ENCODE measurements at places on chromosomes 5 and 9. TPM values are rescaled to one million over a fixed set of nuclear protein-coding genes. Genes with fewer than 3 reads are reported as not detected.

Gene SUSD3
- total RNA-seq: 44.3 TPM

GRCh38 chr9:73558471-73558870 is 406.8 kb downstream of the ANXA1 start:
- H3K36me3 ChIP-seq: no peaks in the 10 kb centered on the region
- no peaks in the 10 kb centered on the region for H3K27me3 ChIP-seq

DNA sequence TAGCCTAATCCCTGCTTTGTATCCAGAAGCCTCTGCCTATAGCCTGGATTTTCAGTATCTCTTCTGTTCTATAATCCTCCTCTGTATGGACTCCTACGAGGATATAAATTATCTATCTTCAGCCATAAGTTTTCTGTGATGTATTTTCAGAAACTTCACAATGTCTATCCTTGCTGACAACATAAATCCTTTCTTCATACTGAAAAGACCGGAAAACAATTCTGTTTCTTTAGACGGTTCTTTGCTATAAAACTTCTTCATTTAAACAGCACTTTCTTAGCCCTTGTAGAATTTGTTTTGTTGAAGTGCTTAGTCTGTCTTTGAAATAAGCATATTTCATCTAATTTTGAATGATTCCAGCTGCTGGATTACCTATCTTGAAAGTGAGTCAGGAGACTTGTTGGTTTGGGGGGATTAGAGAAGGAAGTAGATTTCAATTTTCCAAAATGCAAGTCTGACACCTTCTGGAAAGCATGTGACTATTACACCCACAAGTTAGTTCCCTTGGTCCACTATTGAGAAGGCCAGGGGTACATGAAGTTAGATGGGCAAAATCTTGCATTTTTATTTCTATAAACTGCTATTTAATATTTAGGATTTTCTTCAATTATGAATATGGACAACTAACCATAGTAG is 96.3 kb upstream of the RANBP3L start:
- H3K27ac ChIP-seq: no peak overlapping the region
- no peak for DNase-seq
- H3K36me3 ChIP-seq: no peaks in the 10 kb centered on the region
- no peaks in the 10 kb centered on the region for H3K27me3 ChIP-seq
- no peaks in the 10 kb centered on the region for H3K4me1 ChIP-seq
- H3K4me3 ChIP-seq: no peak overlapping the region

DNA sequence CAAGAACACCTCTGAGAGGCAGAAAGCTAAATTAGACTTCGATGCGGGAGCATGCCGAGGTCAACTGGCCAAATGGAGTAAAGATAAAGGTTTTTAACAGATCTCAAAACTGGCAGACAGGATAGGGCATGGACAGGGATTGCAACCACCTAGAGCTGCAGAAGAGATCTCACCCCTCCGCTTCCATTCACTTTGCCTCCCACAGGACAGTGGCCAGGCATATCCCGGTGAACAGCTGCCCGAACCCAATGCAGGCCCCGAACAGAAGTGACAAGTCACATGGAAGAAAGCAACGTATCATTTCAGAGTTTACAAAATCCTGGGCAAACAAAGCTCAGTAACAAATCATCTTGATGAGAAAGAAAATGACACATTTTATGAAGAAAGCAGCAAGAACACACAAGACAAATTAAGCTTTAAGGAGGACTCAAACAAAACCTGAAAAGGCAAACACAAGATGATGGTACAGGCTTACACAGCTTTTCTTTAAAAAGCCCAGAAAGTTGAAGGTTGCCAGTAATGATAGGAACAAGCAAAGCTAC is 18.4 kb downstream of the RNF130 start:
- no peaks in the 10 kb centered on the region for H3K36me3 ChIP-seq
- DNase-seq: no peak
- peaks cover 3% of the 10 kb centered on the region for H3K4me1 ChIP-seq
- no peak overlapping the region for H3K4me3 ChIP-seq
- H3K27me3 ChIP-seq: no peaks in the 10 kb centered on the region

DNA sequence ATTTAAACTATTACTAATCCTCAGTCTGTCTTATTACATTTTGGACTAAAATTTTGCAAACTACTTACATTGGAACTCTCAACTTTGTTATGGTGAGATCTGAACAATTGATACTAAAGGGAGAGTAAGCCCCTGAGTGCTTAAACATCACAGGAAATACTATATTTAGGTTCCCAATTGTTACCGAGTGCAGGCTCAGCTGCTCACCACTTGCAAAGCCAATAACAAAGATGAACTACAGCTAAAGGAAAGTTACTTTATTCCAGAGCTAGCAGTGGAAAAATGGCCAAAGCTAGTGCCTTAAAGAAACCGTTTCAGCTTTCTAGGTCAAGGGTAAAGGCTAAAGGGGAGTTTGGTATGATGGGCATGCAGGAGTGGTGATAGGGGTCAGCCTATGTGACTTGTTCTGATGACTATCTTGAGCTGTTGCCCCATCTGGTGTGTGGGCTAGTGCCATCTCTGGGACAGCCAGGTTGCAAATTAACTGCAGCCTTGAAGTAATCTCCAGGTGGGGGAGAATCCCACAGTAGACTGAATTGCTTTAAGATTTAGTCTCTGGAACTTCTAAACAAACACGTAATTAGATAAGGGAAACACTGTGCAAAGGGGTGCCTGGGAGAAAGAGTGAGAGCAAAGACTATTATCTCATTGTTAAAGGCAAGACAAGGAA is 7.8 kb upstream of the NDUFB6 start:
- H3K4me1 ChIP-seq: no peaks in the 10 kb centered on the region
- no peak overlapping the region for H3K4me3 ChIP-seq
- no peak for DNase-seq
- H3K36me3 ChIP-seq: no peaks in the 10 kb centered on the region
- H3K27me3 ChIP-seq: no peaks in the 10 kb centered on the region

GRCh38 chr5:141747152-141748141 is 65.4 kb upstream of the ARAP3 start:
- no peaks in the 10 kb centered on the region for H3K4me1 ChIP-seq
- no peak overlapping the region for H3K27ac ChIP-seq
- no peak overlapping the region for H3K4me3 ChIP-seq
- H3K36me3 ChIP-seq: no peaks in the 10 kb centered on the region

GRCh38 chr5:31235381-31235780 is 41.9 kb downstream of the CDH6 start:
- H3K27ac ChIP-seq: no peak overlapping the region
- H3K4me1 ChIP-seq: no peaks in the 10 kb centered on the region
- no peak overlapping the region for H3K4me3 ChIP-seq
- no peaks in the 10 kb centered on the region for H3K36me3 ChIP-seq
- no peak for DNase-seq
- H3K27me3 ChIP-seq: no peaks in the 10 kb centered on the region

DNA sequence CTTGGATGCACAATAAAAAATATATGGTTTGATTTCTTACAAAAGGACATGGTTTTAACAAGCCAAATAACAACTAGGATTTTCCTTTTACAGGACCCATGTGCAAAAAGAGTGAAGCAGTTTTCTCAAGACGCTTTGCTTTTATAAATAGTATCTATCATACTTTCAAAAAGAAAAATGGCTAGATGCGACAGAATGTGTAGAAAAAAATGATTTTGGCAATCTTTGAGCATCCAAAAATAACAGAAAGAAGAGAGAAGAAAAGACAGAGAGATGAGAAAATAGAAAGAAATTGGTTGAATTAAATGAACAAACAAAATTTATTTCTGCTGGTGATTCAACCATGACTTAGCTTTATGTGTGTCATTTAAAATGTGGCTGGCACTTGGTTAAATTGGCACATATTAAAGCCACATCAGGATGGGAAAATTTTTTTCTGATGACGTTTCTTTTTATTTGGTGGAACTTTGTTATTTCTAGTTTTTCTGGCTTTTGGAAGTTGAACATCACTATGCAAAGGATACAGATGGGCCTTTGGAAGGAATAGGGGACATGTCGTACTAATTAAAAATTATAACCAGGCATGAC is 35.6 kb upstream of the NREP start:
- H3K27ac ChIP-seq: no peak overlapping the region
- no peaks in the 10 kb centered on the region for H3K36me3 ChIP-seq
- no peaks in the 10 kb centered on the region for H3K4me1 ChIP-seq

GRCh38 chr5:58842852-58843251 is 260.0 kb downstream of the RAB3C start:
- DNase-seq: no peak
- no peak overlapping the region for H3K27ac ChIP-seq
- no peaks in the 10 kb centered on the region for H3K36me3 ChIP-seq

GRCh38 chr9:76365028-76365427 is 29.2 kb downstream of the RFK start:
- no peaks in the 10 kb centered on the region for H3K27me3 ChIP-seq
- no peak overlapping the region for H3K4me3 ChIP-seq
- no peaks in the 10 kb centered on the region for H3K36me3 ChIP-seq
- peaks cover 2% of the 10 kb centered on the region for H3K4me1 ChIP-seq
- DNase-seq: no peak
- no peak overlapping the region for H3K27ac ChIP-seq

- H3K27me3 ChIP-seq: no peaks in the 10 kb centered on the region
- H3K4me3 ChIP-seq: no peak overlapping the region
- no peaks in the 10 kb centered on the region for H3K36me3 ChIP-seq
- no peaks in the 10 kb centered on the region for H3K4me1 ChIP-seq
- no peak for DNase-seq
- H3K27ac ChIP-seq: no peak overlapping the region
These were observed 84.3 kb downstream of the SLF1 start for GRCh38 chr5:94702729-94703128.
